ENCODE measurements at places on chromosomes 7 and 10. TPM values are rescaled to one million over a fixed set of nuclear protein-coding genes. Genes with fewer than 3 reads are reported as not detected.

Gene IFIT1
- 9.8 TPM for total RNA-seq

Gene ASB4
- 1.2 TPM for total RNA-seq

Gene AGR3
- not detected for total RNA-seq

Gene FKBP6
- not detected for total RNA-seq

Gene GRM3
- 0.22 TPM for total RNA-seq

Gene ZNF853
- 14.2 TPM for total RNA-seq

Gene CDK14
- 25.7 TPM for total RNA-seq

Gene WNT2
- total RNA-seq: 0.70 TPM

Gene WDR86
- not detected for total RNA-seq

Gene OR2A1
- total RNA-seq: 0.19 TPM

Gene CALD1
- 237 TPM for total RNA-seq

Gene DOCK1
- 31.2 TPM for total RNA-seq

Gene MPLKIP
- total RNA-seq: 17.1 TPM

Gene PYROXD2
- 11.7 TPM for total RNA-seq

Gene AKR1C8
- 0.86 TPM for total RNA-seq

Gene SOSTDC1
- total RNA-seq: not detected

Gene MBL2
- not detected for total RNA-seq

Gene NUTM2D
- total RNA-seq: 3.0 TPM

Gene ZPBP
- not detected for total RNA-seq

Gene RELN
- total RNA-seq: 0.57 TPM

Gene MKX
- 0.16 TPM for total RNA-seq

Gene CLRN3
- total RNA-seq: not detected

Gene AQP1
- total RNA-seq: 155 TPM
